ENCODE measurements at places on chromosomes 5 and 9.
A peak's percentile ranks its signal among the peaks of the same experiment; 100 is the strongest.

GRCh38 chr5:126780165-126780827 lies 3.4 kb downstream of the LMNB1 start:
- DNase-seq: peak; percentile 70

GRCh38 chr9:137670391-137671195 lies 51.8 kb downstream of the EHMT1 start:
- no peak for DNase-seq

DNA sequence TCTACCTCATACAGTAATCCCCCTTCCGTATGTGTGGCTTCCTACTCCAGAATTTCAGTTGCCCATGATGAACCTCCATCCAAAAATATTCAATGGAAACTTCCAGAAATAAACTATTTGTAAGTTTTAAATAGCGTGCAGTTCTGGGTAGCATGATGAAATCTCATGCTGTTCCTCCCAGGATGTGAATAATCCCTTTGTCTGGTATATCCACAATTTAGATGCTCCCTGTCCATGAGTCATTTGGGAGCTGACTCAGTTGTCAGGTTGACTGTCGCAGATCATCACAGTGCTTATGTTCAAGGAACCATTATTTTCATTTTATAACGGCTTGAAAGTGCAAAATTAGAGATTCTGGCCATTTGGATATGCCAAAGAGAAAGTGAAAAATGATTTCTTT lies 290.1 kb upstream of the CDH9 start:
- DNase-seq: no peak

- DNase-seq: no peak
These were observed 174.6 kb upstream of the GRAMD2B start for GRCh38 chr5:126248611-126249010.

DNA sequence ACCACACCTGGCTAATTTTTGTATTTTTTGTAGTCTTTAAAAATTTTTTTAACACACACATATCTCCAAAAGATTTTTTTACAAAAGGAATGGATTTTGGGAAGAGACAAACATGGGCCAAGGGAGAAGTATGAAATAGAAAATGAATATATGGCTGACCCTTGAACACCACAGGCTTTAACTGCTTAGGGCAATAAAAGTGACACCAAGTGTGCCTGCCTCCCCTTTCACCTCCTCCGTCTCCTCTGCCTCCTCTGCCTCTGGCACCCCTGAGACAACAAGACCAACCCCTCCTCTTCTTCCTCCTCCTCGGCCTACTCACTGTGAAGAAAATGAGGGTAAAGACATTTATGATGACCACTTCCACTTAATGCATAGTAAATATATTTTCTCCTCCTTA lies 483.9 kb downstream of the KDM4C start:
- no peak for DNase-seq

DNA sequence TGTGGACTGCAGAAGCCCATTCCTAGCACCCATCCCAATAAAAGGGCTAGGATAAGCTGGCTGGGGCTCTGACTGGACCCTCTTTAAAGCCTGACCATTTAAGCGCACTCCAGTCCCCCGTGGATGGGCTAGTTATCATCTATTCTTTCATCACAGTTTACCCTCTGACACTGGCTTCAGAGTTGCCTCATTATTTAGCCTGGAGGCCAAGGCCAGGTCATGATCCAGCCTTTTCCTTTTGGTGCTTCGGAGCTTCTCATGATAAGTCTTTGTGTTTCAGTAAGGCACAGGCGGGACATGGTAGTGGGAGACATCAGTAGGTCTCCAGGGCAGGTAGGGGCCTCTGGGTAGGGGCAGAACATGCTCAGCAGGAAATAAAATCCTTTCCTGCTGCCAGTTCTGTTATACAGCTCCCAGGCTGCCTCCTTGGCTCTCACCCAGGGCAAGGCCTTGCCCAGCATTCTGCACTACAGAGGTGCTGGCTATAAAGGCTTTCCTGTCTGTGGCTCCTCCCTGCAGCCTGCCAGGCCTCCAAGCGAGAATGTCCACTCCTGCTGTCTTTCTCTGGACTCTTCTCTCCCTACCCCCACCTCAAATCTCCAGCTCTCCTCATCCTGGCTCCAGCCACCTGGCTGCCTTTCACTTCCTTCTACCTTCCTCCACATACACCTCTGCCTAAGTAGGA lies 128.8 kb downstream of the FSTL4 start:
- DNase-seq: no peak

GRCh38 chr5:6401410-6401809 lies 23.1 kb upstream of the MED10 start:
- DNase-seq: no peak

DNA sequence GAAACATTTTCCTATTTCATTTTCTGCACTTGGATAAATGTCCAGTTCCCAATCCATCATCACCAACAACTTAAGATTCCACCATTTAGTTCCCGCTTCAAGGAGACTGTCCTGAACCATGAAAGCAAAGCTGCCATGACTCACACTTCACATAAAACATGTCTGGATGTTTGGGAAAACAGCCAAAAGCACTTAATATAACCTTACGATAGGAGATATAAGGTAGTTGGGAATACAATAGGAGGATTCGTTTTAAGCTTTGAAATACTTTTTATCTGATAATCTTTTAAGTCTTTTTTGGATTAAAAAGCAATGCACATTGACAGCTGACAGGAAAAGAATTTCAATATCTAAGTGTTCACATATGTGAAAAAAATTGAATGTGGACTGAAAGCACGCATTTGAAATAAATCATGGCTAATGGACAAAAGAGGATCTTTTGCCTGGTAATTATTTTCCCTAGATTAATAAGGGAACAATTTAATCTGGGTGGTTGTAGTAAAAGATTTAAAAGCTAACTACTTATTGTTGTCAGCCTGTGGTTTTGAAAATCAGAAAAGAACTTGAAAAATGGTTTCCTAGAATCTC lies 17.3 kb upstream of the TGFBI start:
- DNase-seq: no peak

DNA sequence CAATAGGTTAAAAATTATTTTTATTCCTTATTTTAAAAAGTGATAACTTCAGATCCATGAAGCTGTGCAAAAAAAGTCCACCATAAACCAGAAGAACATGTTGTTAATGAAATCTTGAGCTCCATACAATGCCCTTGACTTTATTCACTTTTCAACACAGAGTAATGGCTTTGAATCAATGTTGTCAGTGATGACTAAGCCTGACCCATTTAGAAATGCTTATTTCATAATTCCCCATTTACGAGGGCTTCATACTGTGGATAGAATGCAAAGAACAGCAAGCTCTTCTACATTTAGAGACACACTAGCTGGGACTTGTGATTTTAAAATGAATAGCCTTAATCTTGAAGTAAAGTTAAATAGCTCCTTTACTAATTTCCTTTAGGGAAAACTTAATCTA lies 25.7 kb upstream of the IL9 start:
- DNase-seq: no peak

DNA sequence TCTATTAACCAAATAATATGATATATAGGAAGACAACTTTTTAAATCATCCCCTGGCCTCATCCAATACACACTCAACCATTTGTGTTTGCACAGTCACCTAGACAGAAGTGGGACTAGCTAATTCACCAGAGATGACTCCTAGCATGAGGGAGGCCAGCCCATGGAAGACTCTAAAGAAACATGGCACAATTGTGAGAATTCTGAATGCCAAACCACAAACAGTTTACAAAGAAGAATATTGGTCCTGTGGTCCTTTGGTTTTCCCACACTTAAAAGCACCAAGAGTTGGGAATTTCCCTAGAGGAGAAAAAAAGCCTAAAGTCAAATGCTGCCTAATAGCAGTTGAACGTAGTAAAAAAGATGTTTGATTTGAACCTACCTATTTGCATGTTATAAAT lies 609.9 kb downstream of the ACTL7B start:
- no peak for DNase-seq

GRCh38 chr9:121463026-121463807 lies 36.4 kb downstream of the GGTA1 start:
- DNase-seq: no peak

GRCh38 chr5:18281947-18282581 lies 647.8 kb downstream of the TAF11L14 start:
- DNase-seq: peak; percentile 80

DNA sequence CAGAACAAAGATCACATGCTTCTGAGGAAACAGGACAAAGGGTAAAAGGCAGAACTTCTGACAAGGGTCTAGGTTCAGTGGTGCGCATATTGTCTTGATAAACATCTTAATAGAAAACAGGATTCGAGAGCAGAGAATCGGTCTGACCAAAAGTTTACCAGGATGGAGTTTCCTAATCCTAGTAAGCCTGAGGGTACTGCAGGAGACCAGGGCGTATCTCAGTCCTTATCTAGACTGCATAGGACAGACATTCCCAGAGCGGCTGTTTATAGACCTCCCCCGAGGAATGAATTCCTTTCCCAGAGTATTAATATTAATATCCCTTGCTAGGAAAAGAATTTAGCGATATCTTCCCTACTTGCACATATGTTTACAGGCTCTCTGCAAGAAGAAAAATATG lies 32.4 kb upstream of the TNFSF8 start:
- no peak for DNase-seq

- DNase-seq: no peak
These were observed 9.2 kb upstream of the DDX46 start for GRCh38 chr5:134749415-134749814.

DNA sequence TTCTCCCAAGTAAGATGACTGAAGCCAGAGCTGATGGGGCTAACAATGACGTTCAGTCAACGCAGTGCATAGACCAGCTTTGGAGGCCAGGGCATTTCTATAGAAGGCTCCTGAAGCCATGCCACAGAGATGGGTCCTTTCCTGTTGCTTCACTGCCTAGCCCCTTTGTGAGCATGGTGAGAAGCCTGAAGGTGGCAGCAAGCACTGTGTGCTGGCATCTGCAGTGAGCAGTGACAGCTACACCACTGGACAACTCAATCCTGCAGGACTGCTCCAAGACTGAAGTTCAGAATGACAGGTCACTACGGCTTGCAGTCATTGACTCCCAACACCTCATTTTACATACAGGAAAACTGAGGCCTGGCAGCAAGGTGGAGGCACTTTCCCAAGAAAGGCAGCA lies 229.0 kb downstream of the TSSK1B start:
- no peak for DNase-seq

GRCh38 chr5:76836181-76836580 lies 13.6 kb upstream of the S100Z start:
- no peak for DNase-seq

GRCh38 chr5:178234750-178235587 lies 2.4 kb upstream of the PHYKPL start:
- no peak for DNase-seq

DNA sequence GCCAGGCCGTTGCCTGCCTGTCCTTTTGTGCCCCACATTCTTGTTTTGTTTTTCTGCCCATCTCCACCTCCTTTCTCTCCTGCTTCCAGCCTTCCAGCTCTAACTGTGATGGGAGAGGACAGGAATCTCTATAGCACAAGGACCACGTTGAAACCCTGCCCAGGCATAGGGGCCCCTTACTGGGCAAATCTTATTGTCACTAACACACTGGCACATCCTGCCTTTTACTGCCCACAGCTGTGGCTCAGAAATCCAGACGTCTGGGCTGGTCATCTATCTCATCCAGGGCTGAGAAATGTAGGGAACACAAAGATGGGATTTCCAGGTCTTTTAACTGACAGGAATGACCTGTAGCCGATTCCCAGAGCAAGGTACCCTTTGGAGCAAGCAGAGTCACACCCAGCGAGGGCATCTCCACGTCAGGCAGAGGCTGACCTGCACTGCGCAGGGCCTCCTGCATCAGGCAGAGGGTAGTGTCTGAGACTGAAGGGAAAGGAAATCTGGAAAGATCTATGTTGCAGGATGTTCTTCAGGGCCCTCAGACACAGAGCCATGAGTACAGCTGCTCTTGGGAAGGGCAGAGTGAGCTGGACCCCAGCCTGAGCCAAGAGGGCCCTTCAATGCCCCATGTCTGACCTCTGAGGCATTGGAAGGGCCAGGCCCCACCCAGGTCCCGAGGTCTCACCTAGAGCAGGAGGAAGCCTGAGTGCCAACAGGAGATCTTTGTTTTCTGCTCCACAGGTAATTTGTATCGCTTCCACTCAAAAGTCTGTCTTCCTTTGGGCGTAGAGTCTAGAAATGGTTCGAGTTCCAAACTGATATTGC lies 278.8 kb downstream of the FSTL4 start:
- no peak for DNase-seq

DNA sequence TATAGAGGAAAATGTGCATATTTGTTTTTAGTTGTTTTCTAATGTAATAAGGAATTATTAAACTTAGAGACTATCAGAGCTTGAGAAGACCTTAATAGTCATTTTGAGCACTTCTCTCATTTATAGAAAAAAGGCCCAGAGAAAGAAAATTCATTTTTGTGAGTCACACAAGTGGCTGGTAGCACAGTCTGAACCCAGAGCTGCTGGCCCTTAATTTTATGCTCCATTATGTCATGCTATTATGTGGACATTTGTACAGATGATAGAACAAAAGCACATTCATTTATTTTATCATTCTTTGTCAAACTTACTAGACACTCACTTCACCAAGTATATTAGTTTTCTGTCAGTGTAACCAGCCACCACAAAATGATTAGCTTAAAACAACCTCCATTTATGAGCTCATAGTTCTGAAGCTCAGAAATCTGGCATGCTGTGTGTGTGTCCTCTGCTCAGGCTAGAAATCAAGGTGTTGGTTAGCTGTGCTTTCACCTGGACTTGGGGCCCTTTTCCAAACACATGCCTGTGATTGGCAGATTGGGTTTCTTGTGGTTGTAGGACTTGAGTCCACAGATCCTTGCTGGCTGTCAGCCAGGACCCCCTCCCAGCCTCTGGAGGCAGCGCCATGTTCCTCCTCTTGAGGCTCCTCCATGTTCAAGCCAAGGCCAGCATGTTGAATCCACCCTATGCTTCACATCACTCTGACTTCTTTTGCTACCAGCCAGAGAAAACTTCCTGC lies 188.9 kb downstream of the ARHGAP26 start:
- DNase-seq: peak; percentile 6

GRCh38 chr5:74127381-74128320 lies 501.7 kb downstream of the ARHGEF28 start:
- DNase-seq: peak; percentile 61

DNA sequence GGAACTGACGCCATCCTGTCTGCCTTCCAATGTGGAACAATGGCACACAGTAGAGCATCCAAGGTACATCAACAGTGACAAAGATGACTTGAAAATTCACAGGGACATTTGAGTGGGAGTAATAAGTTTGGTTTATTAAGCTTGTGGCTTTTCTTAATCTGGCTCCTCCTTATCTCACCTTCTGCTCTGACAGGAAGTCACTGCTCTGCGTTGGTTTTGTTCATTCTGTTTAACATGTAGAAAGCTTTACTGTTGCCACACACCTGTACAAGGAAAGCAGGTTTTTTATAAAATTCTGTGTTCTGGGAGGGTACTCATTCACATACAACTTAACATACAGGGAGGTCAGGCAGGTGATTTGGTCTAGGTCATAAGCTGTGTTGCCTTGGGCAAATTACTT lies 1.6 kb upstream of the GZMK start:
- DNase-seq: peak; percentile 3
